Stimulated activated CD4-positive, alpha-beta T cell treated with anti-CD3 and anti-CD28 coated beads, Interleukin-1b, Interleukin-23, amount 100 ng/mL, for 1 hour (primary cell): ENCODE measurements at places on chromosomes 12 and 14.

GRCh38 chr14:38761033-38761432 lies 342.0 kb downstream of the SEC23A start:
- DNase-seq, result no peak

DNA sequence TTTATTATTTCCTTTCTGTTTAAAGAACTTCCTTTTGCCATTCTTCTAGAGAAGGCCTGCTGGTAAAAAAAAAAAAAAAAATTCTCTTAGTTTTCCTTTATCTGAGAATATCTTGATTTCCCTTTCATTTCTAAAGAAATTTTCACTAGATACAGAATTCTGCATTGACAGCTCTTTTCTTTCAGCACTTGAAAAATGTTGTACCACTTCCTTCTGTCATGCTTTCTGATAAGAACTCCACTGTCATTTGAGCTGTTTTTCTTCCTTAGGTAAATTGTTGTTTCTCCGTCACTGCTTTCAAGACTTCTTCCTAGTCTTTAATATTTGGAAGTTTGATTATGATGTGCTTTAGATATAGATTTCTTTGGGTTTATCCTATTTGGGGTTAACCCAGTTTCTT lies 113.6 kb upstream of the BTG1 start:
- DNase-seq, result no peak

- no peak for DNase-seq
Observed at GRCh38 chr12:12784911-12785814, at the start of gene APOLD1. TSS of gene APOLD1 (plus strand) at chr12:12785659. CDS start at chr12:12785692, 33 bp downstream.

GRCh38 chr14:51302295-51303030 lies 62.4 kb downstream of the TMX1 start:
- no peak for DNase-seq

- DNase-seq, result no peak
Observed at GRCh38 chr12:85663631-85664030, 172.6 kb downstream of the RASSF9 start.

GRCh38 chr12:25264114-25264513 lies 13.4 kb upstream of the KRAS start:
- no peak for DNase-seq

- DNase-seq, result no peak
Observed at GRCh38 chr14:103535081-103535890, 6.3 kb downstream of the TRMT61A start.

GRCh38 chr14:52609445-52610044 lies 56.9 kb downstream of the GPR137C start:
- no peak for DNase-seq
